ENCODE measurements at places on chromosomes 16 and 17. TPM values are rescaled to one million over a fixed set of nuclear protein-coding genes. Genes with fewer than 3 reads are reported as not detected.

Gene TBX2
- 29.6 TPM for total RNA-seq

Gene LDHD
- 5.0 TPM for total RNA-seq

Gene SRRM2
- total RNA-seq, result 446 TPM

Gene KRTAP4-1
- not detected for total RNA-seq

Gene LRRC75A
- 44.5 TPM for total RNA-seq

Gene CA10
- total RNA-seq, result 5.0 TPM

Gene TGFB1I1
- 28.4 TPM for total RNA-seq

Gene CRHR1
- total RNA-seq, result 1.9 TPM

Gene KRTAP4-3
- total RNA-seq, result not detected

Gene IL34
- total RNA-seq, result 5.4 TPM

Gene KRT40
- total RNA-seq, result not detected

Gene VASN
- 103 TPM for total RNA-seq

Gene RCVRN
- 0.63 TPM for total RNA-seq

Gene TEKT5
- total RNA-seq, result 35.6 TPM

Gene LGALS9C
- total RNA-seq, result 0.56 TPM

Gene LGALS9B
- not detected for total RNA-seq

Gene SLFN14
- total RNA-seq, result 0.37 TPM

Gene CCL23
- 1.2 TPM for total RNA-seq

Gene ZDHHC1
- total RNA-seq, result 62.7 TPM

All from testis (tissue), 5 donors.